Activated T-helper 2 cell treated with anti-CD3 and anti-CD28 coated beads, Interferon-gamma antibody, Interleukin-2, Interleukin-4, amounts not matched to agents 10 μg/mL and 5 μg/mL and 100 μg/mL, durations not matched to agents 14 hours and 24 hours and 36 hours (primary cell): ENCODE measurements at places on chromosomes 12 and 14. TPM values are rescaled to one million over a fixed set of nuclear protein-coding genes. Genes with fewer than 3 reads are reported as not detected.

Gene RD3L
- not detected in 2 replicates for total RNA-seq

- DNase-seq, result peak; percentile 46
- H3K4me1 ChIP-seq, result peaks cover 3% of the 10 kb centered on the region
- no peak overlapping the region for H3K27ac ChIP-seq
- no peaks in the 10 kb centered on the region for H3K36me3 ChIP-seq
These were observed 18.1 kb downstream of the VSX2 start for GRCh38 chr14:74257078-74257940.

- no peak overlapping the region for H3K27ac ChIP-seq
- no peaks in the 10 kb centered on the region for H3K27me3 ChIP-seq
- no peaks in the 10 kb centered on the region for H3K4me1 ChIP-seq
- DNase-seq, result no peak
- H3K36me3 ChIP-seq, result no peaks in the 10 kb centered on the region
These were observed 120.1 kb downstream of the MDGA2 start for GRCh38 chr14:47555333-47555732.

Gene ALX1
- not detected in 2 replicates for total RNA-seq

Gene IFNG-AS1
- not detected in 2 replicates for total RNA-seq
